ENCODE measurements at places on chromosomes 6 and 20.
A peak's percentile ranks its signal among the peaks of the same experiment; 100 is the strongest.

DNA sequence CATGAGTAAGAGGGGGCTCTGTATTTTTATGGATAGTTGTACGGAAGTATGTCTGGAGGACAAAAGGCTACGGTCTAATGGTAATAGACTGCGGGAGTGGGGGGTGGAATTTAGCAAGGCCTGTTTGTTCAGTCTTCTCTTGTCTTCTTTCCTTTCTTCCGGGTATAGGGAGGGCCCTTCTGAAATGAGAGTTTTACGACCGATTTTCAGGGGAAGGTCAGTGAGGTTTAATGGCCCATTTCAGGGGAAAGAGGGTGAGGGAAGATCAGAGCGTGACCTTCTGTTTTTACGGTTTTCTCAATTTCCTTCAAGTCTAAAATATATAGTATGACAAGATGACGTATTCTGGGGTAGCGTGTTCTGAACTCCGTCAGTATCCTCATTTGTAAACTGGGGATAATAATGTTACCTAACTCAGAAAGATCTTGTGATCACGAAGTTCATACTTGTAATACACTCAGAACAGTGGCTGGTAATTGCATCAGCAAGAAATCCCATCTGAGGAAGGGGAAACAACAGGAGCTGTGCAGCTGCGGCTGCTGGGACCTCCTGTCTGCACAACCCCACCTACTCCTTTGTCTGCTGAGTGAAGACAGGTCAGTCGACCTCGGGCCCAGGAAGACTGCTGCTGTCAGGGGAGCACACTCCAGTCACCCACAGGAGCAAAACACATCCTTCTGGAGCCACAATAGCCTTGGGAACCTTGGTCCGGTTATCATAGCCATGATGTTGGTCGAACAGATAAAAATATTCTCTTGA is 90.4 kb downstream of the MAP3K7 start:
- H3K27ac ChIP-seq: no peak overlapping the region
- H3K36me3 ChIP-seq: no peaks in the 10 kb centered on the region
- no peaks in the 10 kb centered on the region for H3K4me1 ChIP-seq
- H3K27me3 ChIP-seq: no peaks in the 10 kb centered on the region
- H3K4me3 ChIP-seq: no peak overlapping the region

GRCh38 chr20:60057123-60057865 is 99.1 kb downstream of the CDH26 start:
- H3K27ac ChIP-seq: no peak overlapping the region
- peak; percentile 62 for DNase-seq
- H3K36me3 ChIP-seq: no peaks in the 10 kb centered on the region
- peaks cover 9% of the 10 kb centered on the region for H3K4me1 ChIP-seq
- H3K27me3 ChIP-seq: peaks cover 6% of the 10 kb centered on the region
- no peak overlapping the region for H3K4me3 ChIP-seq

- H3K27ac ChIP-seq: peak overlapping the region; percentile 89
- H3K4me1 ChIP-seq: peaks cover 74% of the 10 kb centered on the region
- no peaks in the 10 kb centered on the region for H3K27me3 ChIP-seq
- H3K36me3 ChIP-seq: peaks cover under 1% of the 10 kb centered on the region
These were observed 14.4 kb downstream of the FOXP4 start for GRCh38 chr6:41560431-41561192.

DNA sequence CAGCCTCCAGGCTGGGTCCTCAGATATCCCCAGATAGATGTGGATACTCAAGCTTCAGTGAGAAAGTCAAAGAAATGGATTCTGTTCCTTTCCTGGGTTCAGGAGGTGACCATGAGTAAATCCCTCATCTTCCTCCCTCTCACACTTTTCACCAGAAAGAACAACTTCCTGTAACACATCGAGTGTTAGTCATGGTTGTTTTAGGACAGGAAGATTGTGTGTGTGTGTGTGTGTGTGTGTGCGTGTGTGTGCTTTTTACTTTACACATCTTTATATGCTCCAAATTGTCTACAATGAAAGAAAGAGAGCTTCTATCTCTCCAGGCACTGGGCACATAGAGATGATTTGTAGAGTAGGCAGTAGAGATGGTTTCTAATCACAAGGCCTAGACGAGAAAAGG is 139.9 kb downstream of the TBXT start:
- H3K4me1 ChIP-seq: no peaks in the 10 kb centered on the region
- H3K36me3 ChIP-seq: no peaks in the 10 kb centered on the region
- no peak for DNase-seq
- H3K27me3 ChIP-seq: no peaks in the 10 kb centered on the region

DNA sequence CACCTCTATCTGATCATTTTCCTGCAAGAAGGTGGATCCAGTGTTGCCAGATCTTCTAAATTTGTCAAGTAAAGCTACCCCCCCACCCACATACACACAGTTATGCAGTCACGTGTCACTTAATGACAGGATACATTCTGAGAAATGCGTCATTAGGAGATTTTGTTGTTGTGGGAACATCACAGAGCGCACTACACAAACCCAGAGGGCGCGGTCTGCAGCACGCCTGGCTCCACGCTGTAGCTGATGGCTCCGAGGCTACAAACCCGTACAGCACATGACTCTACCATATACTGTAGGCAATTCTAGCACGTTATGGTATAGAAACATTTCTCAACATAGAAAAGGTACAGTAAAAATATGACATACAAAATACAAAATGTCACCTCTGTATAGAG is 126.9 kb downstream of the SYCP2 start:
- DNase-seq: no peak
- H3K36me3 ChIP-seq: no peaks in the 10 kb centered on the region
- no peak overlapping the region for H3K27ac ChIP-seq
- H3K4me3 ChIP-seq: no peak overlapping the region
- H3K27me3 ChIP-seq: no peaks in the 10 kb centered on the region

- no peaks in the 10 kb centered on the region for H3K27me3 ChIP-seq
- H3K4me3 ChIP-seq: no peak overlapping the region
- H3K27ac ChIP-seq: no peak overlapping the region
- no peak for DNase-seq
These were observed 30.6 kb upstream of the LMBRD1 start for GRCh38 chr6:69827276-69827893.

DNA sequence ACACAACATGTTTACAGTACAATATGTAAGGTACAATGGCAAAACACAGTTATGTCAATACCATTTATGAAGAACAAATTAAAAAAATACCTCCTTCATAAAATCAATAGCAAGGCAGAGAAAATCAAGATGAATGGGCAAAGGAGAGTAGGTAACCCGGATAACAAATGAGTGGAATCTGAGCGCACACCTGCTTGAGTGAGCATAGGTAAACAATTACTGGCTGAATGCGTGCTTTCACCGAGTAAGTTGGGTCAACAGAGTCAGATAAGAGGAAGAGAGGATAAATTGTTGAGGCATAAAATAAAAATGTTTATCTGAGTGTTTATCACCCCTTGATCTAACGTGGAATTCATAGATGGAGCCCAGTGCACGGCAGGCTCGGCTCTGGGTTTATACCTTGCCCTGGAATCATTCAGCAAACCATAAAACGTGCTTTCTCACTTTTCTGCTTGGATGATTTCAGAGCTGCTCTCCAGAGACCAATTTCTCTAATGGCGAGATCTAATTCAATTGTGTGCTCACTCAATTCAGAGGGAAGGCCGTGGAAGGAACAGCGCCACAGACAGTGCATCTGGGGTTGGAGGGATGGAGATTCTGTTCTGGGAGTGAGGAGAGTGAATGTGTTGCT is 224.8 kb upstream of the MAP3K7 start:
- no peak overlapping the region for H3K4me3 ChIP-seq
- no peaks in the 10 kb centered on the region for H3K27me3 ChIP-seq
- peak; percentile 8 for DNase-seq
- no peaks in the 10 kb centered on the region for H3K4me1 ChIP-seq

GRCh38 chr6:159194421-159194820 is 25.2 kb downstream of the FNDC1 start:
- no peak for DNase-seq
- no peak overlapping the region for H3K27ac ChIP-seq
- H3K4me3 ChIP-seq: no peak overlapping the region
- H3K4me1 ChIP-seq: no peaks in the 10 kb centered on the region
- H3K27me3 ChIP-seq: no peaks in the 10 kb centered on the region

DNA sequence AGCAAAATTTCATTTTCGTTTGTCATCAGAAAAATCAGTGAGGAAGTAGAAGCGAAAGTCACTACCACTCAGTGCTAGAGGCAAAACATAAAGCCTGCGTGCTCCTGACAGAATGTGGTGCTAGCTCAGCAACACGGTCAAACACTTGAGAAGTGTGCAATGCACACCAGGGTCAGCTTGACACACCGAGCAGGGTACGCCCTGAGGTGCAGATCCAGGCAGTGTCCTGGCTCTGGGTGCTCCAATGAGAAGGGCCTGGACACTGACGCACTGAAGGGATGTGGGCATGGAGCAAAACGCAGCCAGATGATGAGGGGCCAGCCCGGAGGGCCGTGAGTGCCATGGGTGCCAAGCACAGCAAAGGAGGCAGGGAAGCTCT is 5.9 kb downstream of the RNASET2 start:
- no peaks in the 10 kb centered on the region for H3K36me3 ChIP-seq
- no peak overlapping the region for H3K27ac ChIP-seq
- H3K27me3 ChIP-seq: no peaks in the 10 kb centered on the region
- H3K4me3 ChIP-seq: no peak overlapping the region
- peaks cover 11% of the 10 kb centered on the region for H3K4me1 ChIP-seq
- DNase-seq: no peak

DNA sequence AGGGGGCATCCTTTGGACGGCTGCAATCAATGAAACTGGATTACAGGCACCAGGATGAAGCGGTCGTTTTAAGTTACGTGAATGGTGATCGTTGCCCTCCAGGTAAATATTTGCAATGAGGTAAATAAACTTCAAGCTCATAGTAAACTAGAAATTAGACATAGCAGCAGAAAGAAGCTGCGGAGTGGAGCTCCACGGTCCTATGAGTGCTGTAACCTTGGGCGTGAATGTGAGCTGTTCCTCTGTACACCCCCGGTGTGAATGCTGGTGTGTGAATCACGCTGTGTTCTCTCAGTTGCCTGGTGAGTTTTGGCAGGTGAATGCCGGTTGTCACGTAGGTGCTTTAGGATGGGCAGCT is 42.0 kb upstream of the SLC22A1 start:
- H3K27ac ChIP-seq: no peak overlapping the region
- no peak overlapping the region for H3K4me3 ChIP-seq
- no peaks in the 10 kb centered on the region for H3K27me3 ChIP-seq

GRCh38 chr20:2538931-2539720 is 2.8 kb downstream of the TMC2 start:
- no peak overlapping the region for H3K4me3 ChIP-seq
- no peak overlapping the region for H3K27ac ChIP-seq
- no peak for DNase-seq
- no peaks in the 10 kb centered on the region for H3K4me1 ChIP-seq
- no peaks in the 10 kb centered on the region for H3K27me3 ChIP-seq

GRCh38 chr6:110446405-110446804 is 30.0 kb downstream of the SLC22A16 start:
- DNase-seq: no peak
- H3K4me1 ChIP-seq: no peaks in the 10 kb centered on the region
- no peak overlapping the region for H3K4me3 ChIP-seq
- H3K36me3 ChIP-seq: no peaks in the 10 kb centered on the region
- no peaks in the 10 kb centered on the region for H3K27me3 ChIP-seq
- no peak overlapping the region for H3K27ac ChIP-seq

DNA sequence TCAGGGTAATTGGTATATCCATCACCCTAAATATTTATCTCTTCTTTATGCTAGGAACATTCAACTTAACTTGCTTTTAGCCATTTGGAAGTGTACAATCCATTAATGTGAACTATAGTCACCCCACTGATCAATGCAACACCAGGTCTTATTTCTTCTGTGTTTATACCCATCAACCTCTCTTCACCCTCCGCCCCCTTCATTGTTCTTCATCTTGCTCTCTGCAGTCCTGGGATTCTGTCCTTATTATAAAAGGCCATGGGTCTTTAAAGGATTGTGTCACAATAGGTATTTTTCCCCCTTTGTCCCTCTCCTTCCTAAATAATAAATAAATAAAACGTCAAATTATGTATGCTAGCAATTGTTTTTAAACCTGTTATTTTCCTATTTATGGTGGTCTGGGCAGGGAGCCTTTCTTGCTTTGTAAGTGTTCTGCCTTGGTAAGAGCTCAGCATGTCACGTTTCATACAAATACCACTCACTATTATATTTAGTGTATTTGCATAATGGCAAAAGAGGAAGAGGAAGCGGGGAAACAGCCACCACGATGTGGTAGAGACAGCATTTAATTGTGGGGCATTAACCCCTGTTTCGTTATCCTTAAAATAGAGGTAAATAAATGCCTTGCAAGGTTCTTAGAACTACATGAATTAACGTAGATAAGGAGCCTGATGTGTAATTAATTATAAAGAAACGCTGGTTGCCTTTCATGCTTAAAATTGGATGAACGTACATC is 1.9 kb downstream of the ABRACL start:
- H3K4me1 ChIP-seq: peaks cover 18% of the 10 kb centered on the region
- DNase-seq: peak; percentile 16
- no peaks in the 10 kb centered on the region for H3K27me3 ChIP-seq
- H3K36me3 ChIP-seq: no peaks in the 10 kb centered on the region
- H3K27ac ChIP-seq: no peak overlapping the region
- H3K4me3 ChIP-seq: no peak overlapping the region

- H3K27me3 ChIP-seq: no peaks in the 10 kb centered on the region
- no peak overlapping the region for H3K4me3 ChIP-seq
- no peaks in the 10 kb centered on the region for H3K36me3 ChIP-seq
- DNase-seq: no peak
These were observed 42.5 kb downstream of the SPDEF start for GRCh38 chr6:34513646-34514045.

- peaks cover 18% of the 10 kb centered on the region for H3K4me1 ChIP-seq
- no peaks in the 10 kb centered on the region for H3K27me3 ChIP-seq
- H3K4me3 ChIP-seq: no peak overlapping the region
- no peak for DNase-seq
- no peak overlapping the region for H3K27ac ChIP-seq
These were observed 26.8 kb upstream of the TMEM217 start for GRCh38 chr6:37284781-37285180.

DNA sequence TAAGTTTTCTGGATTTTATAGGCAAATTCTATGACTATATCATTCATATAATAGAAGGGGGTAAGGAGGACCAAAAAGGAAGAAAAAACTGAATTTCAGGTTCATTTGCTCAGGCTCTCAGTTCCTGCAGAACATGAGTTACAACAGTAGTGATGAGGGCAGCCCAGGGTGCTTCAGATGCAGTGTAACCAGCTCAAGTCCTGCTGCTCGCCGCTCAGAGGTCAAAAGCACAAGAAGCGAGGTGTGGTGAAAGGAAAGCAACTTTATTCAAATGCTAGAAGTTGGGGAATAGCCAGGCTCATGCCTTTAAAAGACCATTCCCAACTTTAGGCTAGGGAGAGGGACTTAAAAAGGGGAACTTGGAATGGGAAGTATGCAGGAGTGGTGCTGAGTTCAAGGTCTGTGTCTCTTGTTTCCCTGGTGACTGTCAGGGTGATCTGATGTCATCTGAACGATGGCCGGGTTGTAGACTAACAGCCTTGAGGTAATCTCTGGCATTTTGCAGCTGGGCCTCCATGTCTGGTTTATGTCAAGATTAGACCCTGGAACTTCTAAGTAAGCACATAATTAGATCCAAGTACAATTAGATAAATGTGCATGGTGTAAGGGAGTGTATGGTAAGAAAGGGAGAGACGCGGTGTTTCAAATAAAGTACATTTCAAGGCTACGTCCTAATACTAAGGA is 14.5 kb upstream of the SEC63 start:
- H3K27ac ChIP-seq: no peak overlapping the region
- peaks cover 14% of the 10 kb centered on the region for H3K4me1 ChIP-seq
- no peak overlapping the region for H3K4me3 ChIP-seq
- no peak for DNase-seq
- H3K27me3 ChIP-seq: peaks cover 3% of the 10 kb centered on the region
- H3K36me3 ChIP-seq: no peaks in the 10 kb centered on the region

GRCh38 chr6:50270415-50270814 is 220.7 kb upstream of the DEFB112 start:
- H3K27ac ChIP-seq: no peak overlapping the region
- no peaks in the 10 kb centered on the region for H3K27me3 ChIP-seq
- no peaks in the 10 kb centered on the region for H3K36me3 ChIP-seq
